ENCODE measurements at places on chromosomes 7 and 10.

DNA sequence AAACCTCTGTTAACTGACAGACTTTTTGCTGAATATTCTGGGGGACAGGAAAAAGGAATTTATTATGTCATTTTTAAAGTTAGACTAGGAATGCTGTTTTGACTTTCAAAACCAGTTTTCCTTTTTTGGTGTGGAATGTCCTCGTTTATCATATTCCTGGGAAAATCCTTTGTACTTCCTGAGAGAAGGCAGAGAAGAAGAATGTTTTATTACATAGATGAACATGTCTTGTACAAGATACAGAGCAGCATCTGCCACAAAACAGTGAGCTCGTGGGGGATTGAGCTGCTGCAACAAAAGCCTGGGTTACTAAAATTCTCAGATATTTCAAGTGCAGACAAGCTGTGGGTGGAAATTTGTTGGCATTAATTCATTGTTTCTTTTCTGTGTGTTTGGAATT lies 20.2 kb downstream of the MCU start:
- DNase-seq, result no peak

DNA sequence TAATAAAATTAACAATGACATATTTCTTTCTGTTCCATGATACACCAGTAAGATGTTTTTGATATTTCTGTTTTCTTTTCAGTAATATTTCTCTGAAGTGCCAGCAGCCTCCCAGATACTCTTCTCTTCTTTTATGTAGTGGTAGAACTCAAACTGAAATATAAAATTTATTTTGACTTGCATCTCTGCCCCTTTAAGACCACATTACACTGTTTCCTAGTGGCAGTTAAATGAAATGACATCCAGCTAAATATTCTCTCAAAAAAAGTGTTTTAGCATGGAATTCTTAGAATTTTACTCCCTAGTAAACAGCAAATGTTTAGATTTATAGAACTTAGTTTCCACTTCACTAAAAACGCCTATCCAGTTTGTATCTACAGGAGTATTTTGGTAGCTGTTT lies 237.2 kb upstream of the MTPN start:
- no peak for DNase-seq

- peak; percentile 54 for DNase-seq
These were observed 205.8 kb upstream of the FRMD4A start for GRCh38 chr10:14536241-14537213.

- no peak for DNase-seq
These were observed 157.0 kb downstream of the TPST1 start for GRCh38 chr7:66362136-66362535.

DNA sequence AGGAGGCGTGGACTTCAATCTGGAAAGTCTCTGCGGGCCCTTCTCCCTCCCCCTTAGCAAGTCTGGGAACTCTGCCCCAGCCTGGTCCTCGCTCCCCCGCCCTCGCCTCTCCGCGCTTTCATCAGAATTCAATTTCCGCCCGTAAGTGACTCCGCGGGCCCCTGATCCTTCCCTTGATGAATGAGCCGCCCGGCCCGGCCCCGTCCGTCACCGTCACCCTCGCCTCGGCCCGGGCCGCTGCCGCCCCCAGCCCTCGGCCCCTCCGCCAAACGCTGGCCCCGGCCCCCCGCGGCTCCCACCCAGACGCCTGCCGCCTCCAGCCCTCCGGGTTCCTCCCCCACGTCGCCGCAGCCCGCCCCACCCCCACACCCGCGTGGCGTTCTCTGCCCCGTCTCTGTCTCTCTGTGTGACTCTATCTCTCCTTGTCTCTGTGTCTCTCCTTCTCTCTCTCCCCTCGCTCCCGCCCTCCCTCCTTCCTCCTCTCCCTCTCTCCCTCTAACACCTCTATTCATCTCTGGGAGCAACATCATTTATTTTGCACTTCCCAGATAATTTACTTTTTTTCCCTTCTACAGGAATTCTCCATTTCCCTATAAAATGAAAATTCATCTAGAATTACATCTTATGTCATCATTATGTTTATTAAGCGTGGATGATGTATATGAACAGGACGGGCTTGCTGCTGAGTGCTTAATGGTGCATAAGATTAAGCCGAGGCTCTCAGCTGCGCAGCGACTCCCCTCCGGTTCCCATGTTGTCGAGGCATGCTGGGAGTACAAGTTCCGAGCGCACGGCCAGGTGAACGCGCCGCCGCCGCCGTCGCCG lies 91.2 kb upstream of the PAX2 start:
- peak; percentile 90 for DNase-seq

Measured in renal pelvis (tissue), 12 donors.